Left lung (tissue), 14 donors: ENCODE measurements at places on chromosomes 1 and 21. TPM values are rescaled to one million over a fixed set of nuclear protein-coding genes. Genes with fewer than 3 reads are reported as not detected.

DNA sequence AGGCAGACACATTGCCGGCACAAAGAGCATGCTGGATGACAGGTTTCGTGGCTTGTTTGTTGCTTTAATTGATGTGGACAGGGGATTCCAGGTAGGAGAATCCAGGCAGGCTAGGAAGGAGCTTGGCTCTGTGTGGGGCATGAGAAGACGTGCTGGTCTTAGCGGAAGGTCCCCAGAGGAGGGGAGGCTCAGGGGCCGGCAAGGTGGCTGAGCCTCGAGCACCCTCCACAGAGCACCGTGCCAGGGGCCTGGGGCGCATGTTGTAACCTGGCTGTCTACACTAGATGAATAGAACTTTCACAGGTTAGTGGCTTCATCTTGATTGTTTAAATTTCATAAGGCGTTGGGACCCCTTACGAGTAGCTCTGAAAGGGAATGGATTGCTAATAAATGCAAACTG, 223.1 kb downstream of the CAMTA1 start:
- DNase-seq, result no peak

DNA sequence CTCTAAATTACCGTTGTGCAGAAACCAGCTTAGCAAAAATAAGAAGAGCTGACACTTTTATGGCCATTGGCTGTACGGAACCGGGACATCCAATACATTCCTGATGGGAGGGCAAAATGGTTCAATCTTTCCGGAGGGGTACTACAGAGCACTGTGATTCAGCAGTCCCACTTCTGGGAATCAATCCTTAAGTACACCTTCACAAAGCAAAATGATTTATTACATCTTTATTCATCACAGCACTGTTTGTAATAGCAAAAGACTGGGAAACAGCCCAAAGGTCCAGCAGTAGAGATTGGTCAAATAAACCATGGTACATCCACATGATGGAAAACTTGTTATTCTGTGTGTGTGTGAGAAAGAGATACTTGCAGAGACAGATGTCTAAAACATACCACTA, 9.7 kb downstream of the GNG12 start:
- DNase-seq, result no peak

- no peak for DNase-seq
These were observed 201.1 kb downstream of the OMA1 start for GRCh38 chr1:58345215-58346035.

- DNase-seq, result no peak
These were observed 22.2 kb upstream of the NKAIN1 start for GRCh38 chr1:31261916-31262315.

- no peak for DNase-seq
These were observed 60.2 kb downstream of the GLUL start for GRCh38 chr1:182331387-182331786.

DNA sequence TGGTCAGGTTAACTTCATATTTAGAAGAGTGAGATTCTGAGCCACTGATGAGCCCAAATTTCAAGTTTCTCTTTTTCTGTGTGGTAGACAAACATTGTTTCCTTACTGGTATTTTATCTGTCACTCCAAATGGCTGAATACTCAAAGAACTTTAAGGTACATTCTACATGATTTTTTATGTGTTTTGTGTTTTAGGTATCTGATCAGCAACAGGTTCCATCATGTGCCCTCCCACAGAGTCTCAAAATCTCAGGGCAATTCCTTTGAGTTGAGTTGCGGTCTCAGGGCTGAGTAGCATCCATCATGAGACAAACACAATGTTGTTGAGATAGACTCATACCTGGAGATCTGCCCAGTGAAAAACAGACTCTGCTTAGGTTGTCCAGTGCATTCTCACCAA, 14.7 kb upstream of the CEP350 start:
- no peak for DNase-seq

Gene HTR6
- not detected for total RNA-seq

Gene ADAMTS1
- total RNA-seq, result 101 TPM

Gene SLFNL1
- total RNA-seq, result 4.9 TPM

Gene TAS1R3
- 0.20 TPM for total RNA-seq

Gene AGMAT
- 0.35 TPM for total RNA-seq

Gene C1orf74
- total RNA-seq, result 1.8 TPM
